ENCODE measurements at places on chromosomes 5 and 9. TPM values are rescaled to one million over a fixed set of nuclear protein-coding genes. Genes with fewer than 3 reads are reported as not detected.

Gene UGT3A2
- total RNA-seq, result not detected

Gene PFN3
- not detected for total RNA-seq

Gene PCDHB8
- not detected for total RNA-seq

Gene HEXB
- 57.4 TPM for total RNA-seq

Gene PLGRKT
- 34.3 TPM for total RNA-seq

Measured in CD8-positive, alpha-beta memory T cell (primary cell).